ENCODE measurements at places on chromosomes 4 and X. TPM values are rescaled to one million over a fixed set of nuclear protein-coding genes. Genes with fewer than 3 reads are reported as not detected.

SLC35A2 gene
- 21.0 TPM for total RNA-seq

NSG1 gene
- 9.8 TPM for total RNA-seq

CLGN gene
- not detected for total RNA-seq

GRCh38 chrX:153772316-153773217 lies 8.3 kb upstream of the SRPK3 start:
- DNase-seq = no peak

- no peak for DNase-seq
Observed at GRCh38 chr4:89249313-89249712, 58.3 kb downstream of the GPRIN3 start.

GRCh38 chr4:10115271-10115796 lies 1.3 kb downstream of the WDR1 start:
- no peak for DNase-seq

- no peak for DNase-seq
Observed at GRCh38 chr4:120055795-120056194, 10.9 kb downstream of the MAD2L1 start.
